Stimulated activated CD4-positive, alpha-beta T cell treated with anti-CD3 and anti-CD28 coated beads, Interleukin-1b, Interleukin-23, amount 100 ng/mL, for 48 hours (primary cell): ENCODE measurements at places on chromosomes 1 and 21.

- DNase-seq = no peak
Measured at GRCh38 chr1:179589509-179589908, 2.1 kb upstream of the TDRD5 start.

DNA sequence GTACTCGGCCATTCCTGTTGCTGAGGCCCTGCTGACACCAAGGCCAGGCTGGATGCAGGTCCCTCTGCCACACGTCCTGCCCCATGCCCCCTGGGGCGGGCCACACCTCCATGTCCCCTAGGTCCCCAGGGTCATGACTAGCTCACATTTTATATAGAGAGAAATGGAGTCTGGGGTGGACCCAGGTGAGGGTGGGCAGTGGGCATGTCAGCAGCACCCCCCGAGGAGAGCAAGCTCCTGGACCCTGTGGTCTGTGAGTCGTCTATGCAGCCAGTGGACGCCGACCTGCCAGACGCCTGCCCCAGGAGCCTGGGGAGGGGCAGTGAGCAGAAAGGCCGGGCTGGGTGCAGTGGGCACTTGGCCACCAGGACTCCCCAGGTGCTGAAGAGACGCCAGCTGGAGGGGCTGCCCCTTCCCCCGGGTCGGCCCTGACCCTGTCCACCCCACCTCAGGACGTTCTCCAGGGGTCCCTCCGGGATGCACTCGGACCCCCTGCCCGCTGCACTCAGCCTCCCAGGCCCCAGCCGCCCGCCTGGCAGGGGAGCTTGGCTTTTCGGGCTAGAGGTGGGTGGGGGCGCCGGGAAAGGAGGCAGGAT lies 15.9 kb downstream of the SAMD11 start:
- DNase-seq = no peak

- DNase-seq = no peak
Measured at GRCh38 chr1:192888574-192888973, 79.7 kb downstream of the RGS2 start.

DNA sequence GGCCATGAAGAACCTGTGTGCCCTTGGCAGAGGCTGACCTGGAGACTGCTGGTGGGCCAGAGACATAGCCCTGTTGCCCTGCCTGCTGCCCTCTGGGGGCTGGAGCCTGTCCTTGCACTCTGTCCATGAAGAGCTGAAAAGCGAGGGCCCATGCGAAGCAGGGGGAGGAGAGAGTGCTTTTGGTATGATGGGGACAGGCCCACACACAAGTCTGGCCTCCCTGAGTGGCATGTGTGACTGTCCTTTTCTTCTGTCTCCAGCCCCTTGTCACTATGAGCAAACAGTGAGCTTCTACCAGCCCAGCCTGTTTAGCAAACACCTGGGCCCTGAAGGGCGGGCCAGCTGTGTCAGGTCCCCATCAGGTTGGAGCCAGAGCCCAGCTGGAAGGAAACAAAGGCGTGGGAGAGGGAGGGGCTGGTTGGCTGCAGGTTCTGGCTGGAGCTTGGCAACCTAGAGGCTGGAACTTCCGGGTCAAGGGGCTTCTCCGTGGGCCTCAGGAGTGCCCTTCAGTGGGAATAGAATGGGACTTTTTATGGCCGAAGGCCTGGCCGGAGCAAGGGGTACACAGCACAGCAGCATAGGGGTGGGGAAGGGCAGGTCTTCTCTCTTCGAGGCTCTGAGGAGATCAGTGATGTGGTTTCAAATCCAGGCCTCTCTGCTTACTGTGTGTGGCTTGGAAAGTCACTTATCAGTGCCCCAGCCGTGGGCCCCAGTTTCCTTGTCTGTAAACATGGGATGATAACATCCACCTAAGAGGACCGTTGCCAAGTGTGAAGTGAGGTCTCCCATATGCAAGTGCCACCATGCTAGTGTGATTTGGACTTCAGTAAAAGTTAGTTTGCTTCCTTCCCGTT lies 14.3 kb downstream of the QSOX1 start:
- peak; percentile 35 for DNase-seq

GRCh38 chr1:197521118-197521739 lies 253.2 kb downstream of the CRB1 start:
- no peak for DNase-seq

DNA sequence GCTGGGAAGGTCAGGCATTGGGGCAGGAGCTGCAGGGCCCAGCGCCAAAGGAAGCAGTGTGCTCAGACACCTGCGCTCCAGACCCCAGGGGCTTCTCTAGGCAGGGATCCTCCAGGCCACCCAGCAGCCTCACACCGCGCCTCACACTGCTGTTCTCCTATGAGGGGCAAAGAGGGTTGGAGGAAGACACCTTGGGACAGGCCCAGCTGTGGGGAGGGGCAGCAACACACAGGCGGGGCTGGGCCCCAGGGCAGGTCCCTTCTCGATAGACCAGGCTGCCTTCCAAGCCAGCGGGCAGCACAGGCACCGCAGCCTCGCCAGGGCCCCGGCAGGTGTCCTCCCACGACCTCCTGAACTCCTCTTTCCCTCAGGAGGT lies 20.7 kb upstream of the PRSS38 start:
- no peak for DNase-seq

GRCh38 chr1:246801241-246802020 lies 77.2 kb downstream of the SCCPDH start:
- DNase-seq = no peak

- no peak for DNase-seq
Measured at GRCh38 chr1:14173598-14173997, 424.9 kb upstream of the KAZN start.
